ENCODE measurements at places on chromosomes 11 and 22. TPM values are rescaled to one million over a fixed set of nuclear protein-coding genes. Genes with fewer than 3 reads are reported as not detected.

- DNase-seq, result no peak
Measured at GRCh38 chr11:103370076-103370475, 260.9 kb downstream of the DYNC2H1 start.

DNA sequence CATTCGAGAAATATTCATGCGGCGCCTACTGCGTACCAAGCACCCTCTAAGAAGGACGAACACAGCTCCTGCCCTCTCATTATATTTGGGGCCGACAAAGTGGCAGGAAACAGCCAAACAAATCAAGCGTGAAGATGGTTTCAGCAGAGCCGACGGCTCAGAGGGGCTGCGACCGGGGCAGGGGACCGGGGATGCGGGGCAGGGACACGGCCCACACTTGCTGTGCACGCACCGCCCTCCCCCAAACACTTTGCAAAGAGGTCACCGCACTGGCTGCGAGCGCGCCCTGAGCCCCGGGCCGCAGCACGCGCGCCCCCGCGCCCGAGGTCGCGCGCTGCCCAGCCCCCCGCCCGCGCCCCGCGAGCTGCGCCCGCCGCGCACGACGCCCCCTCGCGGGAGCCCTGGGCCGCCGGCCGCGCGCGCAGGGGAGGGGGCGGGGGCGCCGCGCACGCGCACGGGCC, 255 bp upstream of the SYNGR1 start:
- no peak for DNase-seq

Gene LINC01488
- not detected for total RNA-seq

Gene CCDC89
- total RNA-seq, result 0.60 TPM

Gene OR51B4
- not detected for total RNA-seq

Gene OR52I1
- total RNA-seq, result not detected

DNA sequence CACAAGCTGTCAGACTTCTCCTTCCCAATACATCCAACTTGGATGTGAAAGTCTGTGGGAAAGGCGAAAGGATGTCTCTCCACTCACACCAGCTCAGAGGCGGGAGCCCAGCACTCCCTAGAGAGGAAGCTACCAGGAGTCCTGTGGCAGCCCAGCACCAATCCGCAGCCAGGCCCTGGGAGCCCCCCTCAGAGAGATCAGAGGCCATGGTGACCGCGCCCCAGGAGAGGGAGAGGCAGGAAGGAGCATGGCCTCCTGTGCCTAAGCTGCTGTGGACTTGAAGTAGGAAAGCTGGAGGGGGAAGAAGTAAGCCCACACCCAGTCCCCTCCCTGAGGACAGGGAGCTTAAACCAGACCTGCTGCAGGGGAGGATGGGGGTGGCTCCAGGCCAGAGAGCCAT, 24.4 kb upstream of the IGSF9B start:
- DNase-seq, result no peak

Gene OR51B5
- not detected for total RNA-seq

Gene FAT3
- total RNA-seq, result not detected

DNA sequence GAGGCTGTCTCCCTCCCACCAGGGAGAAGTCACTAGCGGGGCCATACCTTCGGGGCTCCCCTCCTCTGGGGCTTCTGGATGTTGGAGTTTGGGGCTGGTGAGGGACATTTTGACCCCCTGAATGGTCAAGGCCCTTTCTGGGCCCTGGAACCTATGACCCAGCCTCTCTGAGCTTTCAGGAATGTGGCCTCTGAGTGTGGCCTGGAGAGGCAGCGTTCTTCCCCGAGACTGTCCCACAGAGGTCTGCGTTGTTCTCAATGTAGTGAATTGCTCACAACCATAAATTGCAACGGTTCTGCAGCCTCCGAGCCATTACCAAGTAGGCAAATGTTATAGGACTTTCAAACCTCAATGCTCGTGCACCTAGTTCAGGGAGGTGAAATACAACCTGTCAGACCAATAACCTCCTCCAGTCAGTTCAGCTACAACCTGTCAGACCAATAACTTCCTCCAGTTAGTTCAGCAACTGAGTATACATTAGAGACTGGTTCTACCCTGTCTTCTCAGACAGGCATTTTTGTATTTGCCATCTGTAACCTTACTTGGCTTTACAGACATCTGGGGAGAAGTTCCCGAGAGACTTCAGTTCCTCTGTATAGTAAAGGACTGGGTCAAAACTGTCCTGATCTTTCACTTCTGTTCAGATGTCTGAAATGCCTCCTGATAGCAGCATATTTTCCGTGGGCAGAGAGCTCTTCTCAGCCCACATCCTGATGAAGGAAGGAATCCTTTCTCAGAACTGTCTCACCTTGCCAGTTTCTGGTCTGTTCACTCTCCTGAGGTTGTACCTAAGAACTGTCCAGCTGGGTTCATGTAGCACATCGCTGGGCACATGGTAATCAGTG, 34.2 kb downstream of the MICAL2 start:
- no peak for DNase-seq

GRCh38 chr22:46290121-46290842, 6.4 kb upstream of the GTSE1 start:
- DNase-seq, result no peak

DNA sequence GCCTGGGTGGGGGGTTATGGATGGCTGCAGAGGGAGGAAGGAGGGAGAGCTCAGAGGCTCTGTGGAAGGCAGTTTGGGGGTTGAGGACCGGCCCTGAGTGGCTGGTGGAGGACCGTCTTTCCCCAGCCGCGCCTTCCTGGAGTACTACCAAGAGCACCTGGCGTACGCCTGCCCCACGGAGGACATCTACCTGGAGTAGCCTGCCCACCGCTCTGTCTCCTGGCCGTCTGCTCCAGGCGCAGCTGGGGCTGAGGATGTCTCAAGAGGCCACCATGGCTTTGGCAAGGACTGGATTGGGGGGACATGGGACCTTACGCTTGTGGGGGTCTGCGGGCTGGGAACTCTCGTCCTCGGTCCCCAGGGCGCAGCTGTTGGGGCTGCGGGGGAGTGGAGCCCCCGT, 10.0 kb downstream of the MAPK8IP2 start:
- no peak for DNase-seq

DNA sequence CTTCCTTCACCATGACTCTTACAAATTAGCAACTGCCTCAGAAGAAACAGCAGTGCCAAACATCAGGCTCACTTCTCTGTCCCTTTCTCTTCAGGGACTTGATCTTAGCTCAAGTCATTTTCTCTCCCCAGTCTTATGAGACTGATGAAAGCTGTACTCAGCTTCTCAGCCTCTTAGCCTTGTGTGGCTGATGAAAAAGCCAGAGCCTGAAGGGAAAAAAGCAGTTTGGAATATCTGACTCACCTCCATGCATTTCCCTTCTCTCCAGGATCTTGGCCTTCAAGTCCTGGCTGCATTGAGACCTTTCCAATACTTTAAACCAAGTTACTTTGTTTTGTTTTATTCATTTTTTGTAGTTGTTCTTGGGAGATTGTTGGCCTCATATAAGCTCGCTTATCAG, 195.9 kb downstream of the SPON1 start:
- DNase-seq, result no peak

GRCh38 chr11:126415128-126415527, 59.6 kb downstream of the ST3GAL4 start:
- no peak for DNase-seq

GRCh38 chr11:11701070-11701469, 79.3 kb upstream of the GALNT18 start:
- DNase-seq, result no peak

Gene VPS37C
- total RNA-seq, result 5.5 TPM

DNA sequence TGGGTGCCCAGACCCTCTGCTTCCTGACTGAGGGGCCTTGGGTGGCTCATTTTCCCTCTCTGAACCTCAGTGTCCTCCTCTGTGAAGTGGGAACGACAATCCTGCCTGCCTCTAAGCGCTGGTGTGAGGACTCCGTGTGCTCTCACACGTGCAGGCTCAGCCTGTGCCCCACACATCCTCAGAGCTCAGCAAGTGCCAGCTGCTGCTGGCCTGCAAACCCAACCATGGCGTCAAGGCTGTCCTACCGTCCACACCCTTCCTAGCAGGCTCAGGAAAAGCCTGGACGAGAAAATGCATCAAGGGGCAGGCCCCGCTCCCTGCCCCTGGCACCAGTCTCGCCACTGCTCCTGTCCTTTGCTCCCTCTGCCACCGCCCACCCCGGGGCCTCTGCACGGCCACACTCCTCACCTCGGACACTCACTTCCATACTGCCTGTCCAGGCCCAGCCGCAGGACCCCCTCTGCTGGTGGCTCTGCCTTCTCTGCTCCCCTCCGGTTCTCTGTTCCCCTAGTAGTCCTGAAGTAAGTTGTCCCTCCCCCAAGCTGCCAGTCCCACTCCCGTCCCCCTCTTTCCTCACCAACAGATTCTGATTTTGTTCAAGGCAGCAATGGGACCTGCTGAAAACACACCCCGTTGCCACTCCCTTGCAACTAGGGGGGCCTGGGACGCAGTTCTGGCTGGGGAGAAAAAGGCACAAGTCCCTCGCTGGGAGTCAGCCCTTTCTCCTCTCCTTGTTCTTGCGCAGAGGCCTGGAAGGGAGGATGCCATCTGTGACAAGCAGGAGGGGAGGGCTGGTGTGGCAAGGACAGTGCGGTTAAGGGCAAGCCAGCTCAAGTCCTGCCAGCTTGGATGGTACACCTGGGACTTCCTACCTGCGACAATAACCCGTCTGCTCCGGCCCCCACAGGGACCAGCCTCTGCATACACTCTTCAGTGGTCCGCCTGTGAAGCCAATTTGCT, 62.2 kb downstream of the ARFGAP3 start:
- DNase-seq, result no peak

Data from activated CD4-positive, alpha-beta T cell treated with anti-CD3 and anti-CD28 coated beads, Interleukin-2, amount 10 ng/mL, durations not matched to agents 7 days and 5 days (primary cell).